ENCODE measurements at places on chromosomes 6 and 20.

DNA sequence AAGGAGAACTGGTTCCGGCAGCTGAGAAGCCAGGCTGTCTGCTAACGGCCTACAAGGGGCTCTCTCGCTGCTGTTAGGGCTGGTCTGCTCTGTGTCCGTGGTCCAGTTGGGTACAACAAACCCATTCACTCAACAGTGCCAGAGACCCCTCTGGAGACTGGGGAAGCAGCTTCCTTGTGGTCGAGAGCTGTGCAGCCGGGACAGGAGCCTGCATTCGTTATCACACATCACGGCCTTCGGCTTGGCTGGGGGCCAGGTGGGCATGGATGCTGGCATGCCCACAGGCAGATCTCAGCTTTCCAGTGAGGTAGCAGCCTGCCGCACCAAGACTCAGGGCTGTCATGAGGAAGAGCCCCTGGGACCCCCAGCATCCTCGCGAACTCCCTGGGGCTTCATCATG, 124.7 kb downstream of the PREX1 start:
- DNase-seq: no peak

DNA sequence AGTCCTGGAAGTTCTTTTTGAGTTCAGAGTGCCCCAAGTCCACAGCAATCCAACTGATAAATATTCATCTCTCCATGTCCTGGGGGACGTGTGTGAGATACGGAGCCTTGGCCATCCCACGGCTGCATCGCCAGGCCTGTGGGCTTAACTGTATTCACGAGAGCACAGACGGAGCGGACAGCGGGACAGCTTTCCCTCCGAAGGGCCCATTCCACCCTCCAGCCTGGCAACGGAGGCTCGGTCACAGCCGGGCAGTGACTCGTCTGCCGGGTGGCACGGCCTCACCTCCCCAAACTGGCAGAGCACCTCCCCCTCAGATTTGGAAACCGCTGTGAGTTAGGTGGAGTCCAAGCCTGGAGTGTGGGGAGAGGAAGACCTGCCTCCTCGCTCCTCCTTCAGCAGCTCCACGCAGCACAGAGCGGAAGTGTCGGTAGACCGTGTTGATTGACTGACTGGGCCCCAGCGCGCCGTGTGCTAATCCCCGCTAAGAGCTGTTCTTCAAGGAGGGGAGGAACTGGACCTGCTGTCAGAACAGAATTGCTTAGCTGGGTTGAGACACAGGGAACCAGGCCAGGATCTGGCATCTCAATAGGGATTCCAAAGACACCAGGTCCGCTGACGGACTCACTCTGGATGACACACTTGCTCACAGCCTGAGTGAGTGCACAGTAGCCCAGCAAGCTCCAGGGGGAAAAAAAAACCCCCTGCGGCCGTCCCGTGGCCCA, 10.9 kb downstream of the FOXF2 start:
- no peak for DNase-seq

- no peak for DNase-seq
Measured at GRCh38 chr6:113488061-113488460, 369.1 kb upstream of the MARCKS start.

- no peak for DNase-seq
Measured at GRCh38 chr6:111993342-111993741, 60.6 kb upstream of the CCN6 start.

GRCh38 chr20:57445298-57445697, 54.1 kb downstream of the RBM38 start:
- no peak for DNase-seq

DNA sequence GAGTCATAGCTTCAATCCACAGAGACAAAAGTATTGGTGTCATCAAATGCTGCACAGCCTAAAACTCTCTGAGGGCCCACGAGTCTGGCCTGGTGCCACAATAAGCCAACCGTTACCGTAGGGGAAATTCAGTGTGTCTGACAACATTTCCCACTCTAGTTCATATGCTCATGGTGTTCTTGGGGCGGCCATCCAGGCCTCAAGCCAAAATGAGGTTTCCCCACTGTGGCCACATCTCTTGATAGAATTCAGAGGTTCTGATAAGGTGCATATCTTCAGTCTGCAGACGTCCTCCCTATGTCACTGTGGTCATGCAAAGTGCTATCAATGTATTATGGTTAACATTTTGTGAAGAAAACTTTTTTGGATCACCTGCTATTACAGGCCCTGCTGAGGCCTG, 627.7 kb downstream of the QKI start:
- DNase-seq: no peak

DNA sequence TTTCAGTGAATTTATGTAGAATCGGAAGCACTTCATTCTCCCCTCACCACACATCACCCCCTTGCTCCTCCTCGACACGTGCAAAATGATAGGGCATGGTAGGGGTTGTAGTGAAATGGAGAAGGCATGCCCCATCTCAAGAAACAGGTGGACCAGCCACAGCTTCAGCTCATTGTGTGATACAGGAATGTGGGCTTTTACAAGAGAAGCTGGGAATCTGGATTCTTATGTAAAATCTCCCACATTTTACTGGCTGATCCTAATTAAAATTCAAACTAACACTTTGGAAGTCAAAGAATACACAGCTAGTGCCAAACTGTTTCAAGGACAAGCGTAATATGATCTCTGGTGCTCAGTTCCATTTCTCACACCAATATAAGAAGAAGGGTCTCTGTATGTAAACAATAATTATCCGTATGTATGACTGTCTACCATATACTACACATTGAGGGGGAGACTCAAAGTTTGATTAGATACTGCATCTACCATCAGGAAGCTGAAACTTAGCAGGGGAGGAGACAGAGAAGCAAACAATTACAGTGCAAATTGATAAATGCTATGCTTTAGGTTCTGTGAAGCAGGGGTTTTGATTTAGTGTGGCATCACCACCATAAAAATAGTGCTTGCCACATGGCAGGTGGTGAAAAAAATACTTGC, 24.3 kb upstream of the KIAA0408 start:
- DNase-seq: no peak

DNA sequence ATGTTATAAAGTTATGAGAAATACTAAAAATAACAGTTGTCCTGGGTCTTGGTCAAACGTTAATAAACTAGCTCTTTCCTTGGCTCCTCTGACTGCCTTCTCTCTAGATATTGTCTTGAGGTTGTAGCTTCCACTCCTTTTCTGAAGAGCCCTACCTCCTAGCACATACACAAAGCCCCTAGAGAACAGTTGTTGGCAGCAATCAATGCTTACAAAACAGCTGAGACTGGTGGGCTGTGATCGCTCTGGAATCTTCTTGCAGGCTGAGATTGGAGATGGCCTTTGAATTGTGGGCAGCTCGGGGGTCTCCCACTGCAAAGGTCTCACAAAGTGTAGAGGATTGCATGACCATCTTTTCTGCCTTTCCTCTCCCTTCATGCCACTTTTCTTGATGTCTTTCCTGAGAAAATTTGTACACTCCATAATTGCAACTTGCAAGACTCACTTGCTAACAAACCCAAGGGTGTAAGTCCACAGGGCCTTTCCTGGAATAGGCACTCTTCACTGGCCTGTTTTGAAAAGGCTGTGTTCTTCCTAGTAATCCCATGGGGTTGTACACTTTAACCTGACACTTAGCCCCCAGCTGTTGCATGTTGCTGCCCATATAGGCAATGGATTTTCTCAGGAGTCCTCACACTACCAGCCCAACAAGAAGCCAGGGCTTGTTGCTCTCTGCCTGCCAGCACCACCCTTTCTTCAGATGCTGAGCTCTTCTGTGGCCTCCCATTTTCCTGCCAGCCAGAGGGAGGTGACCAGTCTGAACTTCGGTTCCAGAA, 99.9 kb downstream of the TCP11 start:
- no peak for DNase-seq

DNA sequence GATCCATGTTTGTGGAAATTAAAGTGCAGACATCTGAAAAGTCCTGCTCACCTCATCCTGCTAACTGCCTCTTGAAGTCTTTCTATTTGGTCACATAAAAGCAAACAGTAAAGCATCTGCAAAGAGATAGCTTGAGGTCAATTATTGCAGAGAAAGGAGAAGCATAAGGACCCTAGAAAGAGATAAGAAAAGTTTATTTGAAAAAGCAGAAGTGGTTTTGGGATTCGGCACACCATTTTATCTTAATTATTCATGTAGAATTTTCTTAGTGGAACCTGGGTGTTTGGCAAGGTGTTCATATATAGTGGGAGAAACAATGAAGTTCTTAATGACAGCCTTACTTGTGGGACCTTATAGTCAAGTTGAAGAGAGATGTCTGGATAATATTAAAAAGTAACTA, 280.8 kb downstream of the CENPW start:
- no peak for DNase-seq

DNA sequence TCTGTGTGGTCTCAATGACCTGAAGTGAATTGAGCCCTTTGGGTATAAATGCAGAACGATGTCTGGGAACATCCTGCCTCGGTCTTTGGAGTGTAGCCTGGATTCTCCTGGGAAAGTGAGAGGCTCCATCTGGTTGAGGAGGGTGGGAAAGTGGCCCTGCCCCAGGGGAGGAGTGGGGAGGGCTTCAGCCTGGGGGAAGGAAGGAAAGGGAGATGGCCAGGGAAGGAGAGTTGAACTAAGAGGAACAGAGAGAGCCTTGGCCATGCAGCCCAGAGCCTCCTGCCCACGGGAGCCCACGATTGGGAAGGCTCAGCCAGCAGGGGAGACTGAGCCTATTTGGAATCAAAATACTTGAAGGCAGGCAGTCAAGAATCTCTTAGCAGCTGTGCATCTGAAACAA, 2.3 kb upstream of the EPB41L1 start:
- no peak for DNase-seq

DNA sequence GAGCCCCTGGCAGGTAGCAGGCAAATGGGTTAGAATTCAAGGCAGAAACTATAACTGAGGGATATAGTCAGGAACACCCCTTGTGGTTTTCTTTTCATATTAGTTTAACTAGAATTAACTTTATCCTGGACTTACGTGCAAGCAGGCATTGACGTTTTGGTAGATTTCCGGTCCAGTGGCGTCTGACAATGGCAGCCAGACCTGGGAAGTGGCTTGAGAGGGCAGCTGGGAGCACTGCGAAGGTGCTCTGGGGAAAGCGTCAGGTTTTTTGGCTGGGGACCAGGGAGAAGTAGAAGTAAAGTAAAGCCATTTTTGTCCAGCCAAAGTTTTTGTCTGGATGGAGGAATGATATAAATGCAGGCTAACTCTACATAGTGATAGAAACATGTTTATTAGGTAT, 8.4 kb upstream of the ACSS1 start:
- DNase-seq: no peak

DNA sequence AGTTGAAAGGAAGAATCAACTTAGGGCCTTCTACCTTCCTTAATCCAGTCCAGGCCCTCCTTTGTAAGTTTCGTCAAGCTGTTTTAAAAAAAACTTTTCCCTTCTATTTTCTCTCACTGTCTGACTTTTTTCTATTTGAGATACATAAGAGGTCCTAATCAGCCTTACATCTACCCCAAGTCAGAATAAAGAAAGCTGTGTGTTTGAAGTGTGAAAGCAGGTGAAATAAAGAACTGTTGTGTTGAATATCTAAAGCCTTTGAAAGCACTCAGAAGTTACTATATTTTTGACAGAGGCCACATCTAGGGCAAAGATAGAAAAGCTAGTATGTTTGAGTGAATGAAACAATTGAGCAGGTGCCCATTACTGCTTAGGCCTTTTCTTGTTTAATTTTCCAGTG, 35.5 kb downstream of the SH3BGRL2 start:
- DNase-seq: no peak

DNA sequence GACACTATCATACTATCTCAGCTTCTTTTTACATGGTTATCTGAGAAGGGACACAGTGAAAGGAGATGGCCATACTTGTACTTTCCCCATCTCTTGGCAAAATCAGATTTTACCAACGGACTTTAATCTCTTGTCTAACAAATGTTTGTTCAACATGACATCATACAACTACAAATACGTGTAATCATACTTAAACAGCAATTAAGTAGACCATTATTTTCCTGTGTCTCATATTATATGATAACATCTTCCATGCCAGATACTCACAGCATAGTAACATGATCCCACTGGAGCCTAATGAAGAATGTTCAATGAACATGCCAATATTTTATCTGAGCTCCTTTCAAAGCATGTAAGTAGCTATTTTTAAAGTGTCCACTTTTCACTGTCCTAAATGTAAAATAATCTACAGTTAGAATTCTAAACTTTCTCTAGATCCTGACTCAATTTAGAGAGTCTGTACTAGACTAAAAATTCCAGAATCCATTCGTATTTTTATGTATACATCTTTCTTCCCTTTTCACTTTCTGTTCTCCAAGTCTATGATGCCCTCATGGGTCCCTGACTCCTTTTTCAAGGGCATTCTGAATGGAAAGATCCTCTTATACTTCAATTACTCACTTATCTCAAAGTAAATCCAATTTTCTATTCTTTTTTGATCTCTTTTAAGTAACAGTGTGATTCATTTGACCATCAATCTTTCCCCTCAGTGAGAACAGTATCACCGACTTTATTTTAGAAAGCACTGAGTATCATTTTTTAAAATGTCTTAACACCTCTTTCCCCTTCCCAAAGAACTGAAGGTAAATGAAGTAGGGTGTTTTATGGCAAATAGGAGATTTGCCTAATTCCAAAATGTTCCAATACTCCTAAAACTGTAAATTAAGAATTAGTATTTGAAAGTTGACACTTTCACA, 133.5 kb downstream of the CDK19 start:
- DNase-seq: no peak

DNA sequence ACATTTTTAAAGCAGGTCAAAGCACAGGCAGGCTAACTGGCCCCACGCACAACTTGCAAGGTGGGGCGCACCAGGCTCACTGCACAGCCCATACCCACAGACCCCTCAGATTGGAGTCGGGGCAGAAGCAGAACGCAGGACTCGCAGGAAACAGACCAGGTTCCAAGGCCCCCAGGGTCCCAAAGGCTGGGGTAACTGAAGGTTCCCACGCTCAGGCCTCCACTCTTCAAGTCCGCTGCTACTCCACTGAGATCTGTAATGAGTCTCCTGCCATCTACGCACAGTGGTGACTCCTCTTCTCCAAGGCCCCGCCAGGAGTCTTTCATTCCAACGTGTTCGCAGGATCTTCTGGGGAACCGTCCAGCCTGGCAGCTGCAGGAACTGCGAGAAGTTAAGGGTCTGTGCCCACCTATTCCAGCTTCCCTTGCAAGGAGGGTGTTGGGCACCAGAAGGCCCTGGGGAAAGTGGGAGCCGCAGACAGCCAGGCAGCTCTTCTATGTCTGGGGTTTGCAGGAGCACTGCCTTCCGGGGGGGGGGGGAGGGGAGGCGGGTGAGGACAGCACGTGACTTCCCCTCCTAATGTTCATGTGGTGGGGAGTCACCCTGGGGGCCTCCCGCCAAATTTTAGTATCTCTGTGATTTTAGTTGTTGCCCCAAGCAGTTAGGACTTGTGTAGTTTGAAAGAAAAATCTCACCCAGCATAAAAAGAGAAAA, 2.0 kb upstream of the TAF4 start:
- DNase-seq: no peak

DNA sequence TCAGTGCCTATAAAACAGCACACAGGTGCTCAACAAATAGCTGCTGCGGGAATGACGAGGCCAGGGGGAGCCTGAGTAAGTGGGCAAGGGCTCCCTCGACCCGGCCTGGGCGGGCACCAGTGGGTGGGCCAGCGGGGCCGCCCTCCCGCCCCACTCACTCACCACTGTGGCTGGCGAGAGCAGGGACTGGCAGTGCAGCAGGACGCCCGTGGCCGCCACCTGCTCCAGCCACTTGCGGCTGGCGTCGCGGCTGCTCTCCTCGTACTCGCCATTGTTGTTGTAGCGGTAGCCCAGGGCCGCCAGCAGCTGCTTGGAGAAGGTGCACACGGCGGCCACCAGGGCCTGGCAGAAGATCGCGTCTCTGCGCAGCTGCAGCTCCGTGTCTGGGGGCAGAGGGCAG, 191.5 kb downstream of the PREX1 start:
- no peak for DNase-seq
